ENCODE measurements at places on chromosomes 6 and 20. TPM values are rescaled to one million over a fixed set of nuclear protein-coding genes. Genes with fewer than 3 reads are reported as not detected.
A peak's percentile ranks its signal among the peaks of the same experiment; 100 is the strongest.

DNA sequence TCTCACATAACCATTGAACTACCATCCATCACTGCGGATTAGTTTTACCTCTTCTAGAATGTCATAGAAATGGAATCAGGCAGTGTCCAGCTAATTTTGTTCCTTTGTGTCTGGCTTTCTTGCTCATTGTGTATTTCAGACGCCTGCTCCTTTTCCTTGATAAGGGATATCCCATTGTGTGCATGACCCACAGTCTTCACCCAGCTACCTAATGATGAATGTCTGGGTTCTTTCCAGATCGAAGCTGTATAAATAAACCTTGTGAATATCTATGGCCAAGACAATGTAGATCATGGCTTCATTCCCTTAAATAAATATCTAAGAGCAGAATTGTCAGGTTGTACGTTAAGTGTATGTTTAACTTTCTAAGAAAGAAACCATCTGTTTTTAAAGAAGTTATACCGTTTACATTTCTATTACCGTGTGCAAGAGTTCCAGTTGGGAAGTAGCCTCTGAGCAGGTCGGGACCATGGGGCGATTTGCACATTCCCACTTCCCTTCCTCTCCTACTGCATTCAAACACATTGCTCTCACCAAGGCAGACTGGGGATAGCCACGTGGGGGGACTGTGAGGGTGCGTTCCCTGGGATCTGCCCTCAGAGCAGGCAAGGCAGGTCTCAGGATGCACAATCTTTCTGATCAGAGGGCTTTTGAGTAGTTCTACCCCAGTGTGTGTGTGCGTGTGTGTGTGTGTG, 13.1 kb downstream of the CD93 start:
- no peak overlapping the region for H3K4me3 ChIP-seq
- no peak overlapping the region for H3K27ac ChIP-seq
- H3K27me3 ChIP-seq = no peaks in the 10 kb centered on the region
- no peaks in the 10 kb centered on the region for H3K4me1 ChIP-seq

Gene TREM1
- total RNA-seq = 23.7 TPM

- no peak overlapping the region for H3K4me3 ChIP-seq
- no peaks in the 10 kb centered on the region for H3K36me3 ChIP-seq
- DNase-seq = peak; percentile 56
- peaks cover 21% of the 10 kb centered on the region for H3K27me3 ChIP-seq
- H3K4me1 ChIP-seq = no peaks in the 10 kb centered on the region
- no peak overlapping the region for H3K27ac ChIP-seq
Observed at GRCh38 chr20:25066386-25066785, 8.4 kb upstream of the ACSS1 start.

- no peak overlapping the region for H3K4me3 ChIP-seq
- H3K4me1 ChIP-seq = no peaks in the 10 kb centered on the region
- H3K27ac ChIP-seq = no peak overlapping the region
- H3K27me3 ChIP-seq = no peaks in the 10 kb centered on the region
Observed at GRCh38 chr6:133590196-133590595, 298.7 kb upstream of the TCF21 start.

DNA sequence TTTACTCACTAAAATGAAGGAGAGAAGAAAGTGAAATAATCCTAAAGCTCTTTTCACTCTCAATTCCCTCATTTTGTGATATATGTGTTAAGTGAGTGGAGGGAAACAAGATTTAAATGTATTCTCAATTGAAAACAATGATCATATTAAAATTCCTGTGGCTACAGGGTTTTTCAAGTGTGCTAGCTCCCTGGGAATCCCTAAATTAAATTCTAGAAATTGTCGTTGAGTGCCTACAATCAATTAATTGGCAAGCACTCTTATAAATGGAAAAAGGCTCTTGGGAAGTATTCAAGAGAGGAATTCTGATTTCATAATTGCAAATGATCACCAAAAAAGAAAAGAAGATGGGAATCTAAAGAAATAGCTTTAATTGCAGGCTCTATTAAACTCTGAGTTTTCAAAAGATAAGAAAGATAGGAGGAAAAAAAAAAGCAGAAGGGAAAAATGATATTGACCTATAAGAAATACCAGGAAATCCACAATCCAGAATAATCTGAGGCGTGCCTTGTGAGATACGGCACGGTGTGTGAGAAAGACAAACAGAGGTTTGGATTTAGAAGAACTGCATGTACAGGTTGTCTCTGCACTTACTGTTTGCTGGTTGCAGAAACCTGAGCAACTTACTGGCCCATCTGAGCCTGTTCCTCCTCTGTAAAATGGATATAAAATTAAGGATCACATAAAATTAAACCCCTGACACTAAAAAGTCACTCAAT, 18.3 kb upstream of the MBOAT1 start:
- no peaks in the 10 kb centered on the region for H3K4me1 ChIP-seq
- no peaks in the 10 kb centered on the region for H3K36me3 ChIP-seq
- no peak overlapping the region for H3K27ac ChIP-seq
- no peak overlapping the region for H3K4me3 ChIP-seq

Gene VPS52
- 51.0 TPM for total RNA-seq

GRCh38 chr6:154602296-154602695, 91.8 kb upstream of the CNKSR3 start:
- DNase-seq = no peak
- H3K4me3 ChIP-seq = no peak overlapping the region
- no peaks in the 10 kb centered on the region for H3K27me3 ChIP-seq
- H3K4me1 ChIP-seq = no peaks in the 10 kb centered on the region

DNA sequence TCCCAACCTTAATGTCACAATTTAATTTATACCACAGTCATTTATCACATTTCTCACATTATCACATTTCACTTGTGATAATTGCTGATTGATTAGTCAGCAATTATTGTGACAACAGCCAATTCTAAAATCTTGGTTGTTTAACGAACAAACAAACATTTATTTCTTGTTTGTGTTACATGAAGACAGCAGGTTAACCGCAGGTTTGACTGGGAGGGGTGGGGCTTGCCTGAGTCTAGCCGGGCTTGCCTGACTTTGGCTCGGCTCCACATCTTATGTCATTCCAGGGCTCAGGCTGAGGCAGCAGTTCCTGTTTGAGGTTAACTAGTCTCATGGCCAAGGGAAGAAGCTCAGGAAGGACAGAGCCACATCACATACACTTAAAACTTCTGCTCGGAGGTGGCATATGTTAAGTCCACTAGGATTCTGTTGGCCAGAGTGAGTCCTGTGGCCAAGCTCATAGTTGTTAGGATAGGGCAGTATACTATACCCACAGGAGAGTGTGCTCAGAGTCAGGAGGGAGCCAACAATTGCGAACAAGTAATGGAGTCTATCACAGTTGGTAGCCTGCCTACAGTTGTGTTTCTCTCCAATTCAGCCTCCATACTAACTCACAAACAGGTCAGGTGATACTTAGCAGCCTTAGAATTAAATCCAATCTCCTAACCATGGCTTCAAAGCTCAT, 90.0 kb upstream of the IFNGR1 start:
- H3K27me3 ChIP-seq = no peaks in the 10 kb centered on the region
- H3K27ac ChIP-seq = peak overlapping the region; percentile 17
- no peak overlapping the region for H3K4me3 ChIP-seq
- no peaks in the 10 kb centered on the region for H3K36me3 ChIP-seq

DNA sequence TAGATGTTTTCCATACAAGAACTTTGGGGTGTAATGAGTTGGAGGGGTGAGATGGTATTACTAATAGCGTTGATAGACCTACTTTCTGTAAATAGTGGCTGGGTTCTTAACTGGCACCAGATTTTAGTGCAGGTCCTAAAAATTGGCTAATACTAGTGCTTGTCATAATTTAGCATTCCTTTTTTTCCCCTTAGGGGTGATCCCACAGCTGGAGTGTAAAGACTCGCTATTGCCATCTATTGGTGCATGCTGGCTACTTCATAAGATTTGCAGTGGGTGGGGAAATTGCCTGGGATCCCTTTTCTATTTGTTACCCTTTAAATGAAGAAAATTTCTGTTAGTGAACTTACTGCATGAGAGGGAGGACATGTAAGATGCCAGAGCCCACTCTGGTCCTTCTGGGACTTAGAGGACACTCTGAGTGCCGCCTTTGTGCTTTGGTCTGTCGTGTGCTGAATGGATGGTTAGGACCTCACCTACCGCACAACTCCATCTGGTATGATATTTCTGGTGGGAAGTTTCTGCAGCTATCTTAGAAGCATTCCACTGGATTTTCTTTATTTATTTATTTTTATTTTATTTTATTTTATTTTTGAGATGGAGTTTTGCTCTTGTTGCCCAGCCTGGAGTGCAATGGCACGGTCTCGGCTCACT, 195.5 kb downstream of the JARID2 start:
- no peaks in the 10 kb centered on the region for H3K27me3 ChIP-seq
- H3K27ac ChIP-seq = no peak overlapping the region
- H3K4me1 ChIP-seq = peaks cover 99% of the 10 kb centered on the region
- H3K36me3 ChIP-seq = no peaks in the 10 kb centered on the region
- DNase-seq = no peak

DNA sequence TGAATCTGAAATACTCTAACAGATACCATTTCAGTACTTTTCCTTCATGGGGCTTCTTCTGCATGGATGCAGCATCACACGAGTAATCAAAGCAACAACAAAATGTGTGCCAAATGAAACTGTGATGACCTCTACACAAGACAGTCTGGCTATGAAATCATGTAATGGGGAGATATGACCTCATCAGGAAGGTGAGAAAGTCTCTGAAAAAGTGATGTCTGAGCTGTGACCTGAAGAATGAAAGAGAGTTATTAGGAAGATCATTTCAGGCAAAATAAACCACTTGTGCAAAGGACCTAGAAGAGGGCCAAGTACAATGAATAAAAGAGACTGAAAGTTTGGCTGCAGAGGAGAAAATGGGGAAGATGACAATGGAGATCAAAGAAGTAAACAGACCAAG, 182.8 kb downstream of the PTPRK start:
- no peak overlapping the region for H3K27ac ChIP-seq
- DNase-seq = no peak
- H3K4me1 ChIP-seq = no peaks in the 10 kb centered on the region
- H3K27me3 ChIP-seq = no peaks in the 10 kb centered on the region

Gene XKR7
- total RNA-seq = 0.21 TPM

- no peak overlapping the region for H3K27ac ChIP-seq
- H3K4me1 ChIP-seq = no peaks in the 10 kb centered on the region
- DNase-seq = no peak
- H3K27me3 ChIP-seq = no peaks in the 10 kb centered on the region
Observed at GRCh38 chr6:51456282-51456681, 631.1 kb downstream of the PKHD1 start.

All from spleen (tissue), 13 donors.